CD4-positive, alpha-beta T cell (primary cell): ENCODE measurements at places on chromosomes 3 and 15.

- DNase-seq, result no peak
Observed at GRCh38 chr15:98003518-98003917, 43.0 kb downstream of the ARRDC4 start.

DNA sequence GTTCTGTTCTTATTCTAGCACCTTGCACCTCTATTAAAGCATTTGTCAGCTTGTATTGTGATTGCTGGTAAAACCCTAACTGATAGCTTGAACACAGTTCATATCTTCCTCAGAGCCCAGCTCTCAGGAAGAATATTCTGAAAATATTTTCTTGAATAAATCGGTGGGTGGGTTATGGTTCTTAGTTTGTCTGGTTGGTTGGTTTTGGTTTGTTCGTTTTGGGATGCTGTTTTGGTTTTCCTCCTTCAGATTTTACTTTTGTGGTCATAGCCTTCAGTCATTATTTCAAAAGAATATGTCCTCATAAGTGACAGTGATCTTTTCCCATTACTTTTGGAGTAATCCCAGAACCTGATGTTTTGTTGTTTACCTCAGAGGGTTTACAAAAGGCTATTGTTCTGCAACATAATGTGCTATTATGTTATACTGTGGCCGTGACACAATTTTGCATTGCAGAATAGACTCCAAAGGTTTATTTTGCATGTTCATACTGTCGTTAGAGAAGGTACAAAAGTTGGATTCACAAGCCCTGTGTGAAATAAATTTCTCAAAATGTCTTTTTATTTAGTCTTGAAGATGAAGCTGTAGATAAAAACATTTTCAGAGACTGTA is 2.7 kb upstream of the TMEM87A start:
- DNase-seq, result no peak

DNA sequence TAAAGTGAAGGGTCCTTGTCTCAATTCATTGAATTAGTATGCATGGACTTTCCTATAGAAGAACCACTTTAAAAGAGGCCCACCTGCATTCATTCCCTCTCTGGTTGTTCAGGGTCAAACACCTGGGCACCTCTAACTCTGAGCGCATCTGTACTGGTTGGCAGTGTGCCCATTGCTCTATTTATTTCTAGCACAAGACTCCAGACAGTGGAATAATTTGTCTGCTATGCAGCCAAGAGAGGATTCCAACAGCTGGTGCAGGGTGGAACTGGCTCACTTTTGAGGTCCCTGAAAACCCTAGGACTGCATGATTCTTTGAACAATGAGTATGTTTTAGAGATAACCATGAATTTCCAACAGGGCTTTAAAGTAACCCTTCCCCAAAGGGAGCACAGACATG is 57.9 kb downstream of the CCDC33 start:
- DNase-seq, result no peak

DNA sequence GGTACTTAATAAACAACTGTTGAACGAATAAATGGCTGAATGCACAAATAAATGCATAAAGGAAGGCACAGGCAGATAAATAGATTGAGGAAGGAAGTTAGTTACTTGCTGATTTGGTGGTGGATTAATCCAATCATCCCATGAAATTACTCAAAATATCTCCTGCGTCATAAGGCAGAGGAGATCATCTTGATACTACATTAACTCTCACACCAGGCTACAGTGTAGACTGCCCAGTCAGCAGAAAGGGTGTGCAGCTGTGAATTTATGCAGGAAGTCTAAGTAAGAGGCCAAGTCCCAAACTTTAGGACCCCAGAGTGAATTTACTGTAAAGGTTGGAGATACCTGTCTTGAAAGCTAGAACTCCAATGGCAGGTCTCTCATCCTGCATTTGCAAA is 38.6 kb downstream of the PRICKLE2 start:
- no peak for DNase-seq

- DNase-seq, result peak; percentile 4
Observed at GRCh38 chr15:58332676-58333400, 99.0 kb upstream of the LIPC start.

- DNase-seq, result no peak
Observed at GRCh38 chr3:9290566-9290965, 41.1 kb upstream of the SRGAP3 start.

GRCh38 chr3:37970802-37971201 is 19.8 kb upstream of the VILL start:
- no peak for DNase-seq

DNA sequence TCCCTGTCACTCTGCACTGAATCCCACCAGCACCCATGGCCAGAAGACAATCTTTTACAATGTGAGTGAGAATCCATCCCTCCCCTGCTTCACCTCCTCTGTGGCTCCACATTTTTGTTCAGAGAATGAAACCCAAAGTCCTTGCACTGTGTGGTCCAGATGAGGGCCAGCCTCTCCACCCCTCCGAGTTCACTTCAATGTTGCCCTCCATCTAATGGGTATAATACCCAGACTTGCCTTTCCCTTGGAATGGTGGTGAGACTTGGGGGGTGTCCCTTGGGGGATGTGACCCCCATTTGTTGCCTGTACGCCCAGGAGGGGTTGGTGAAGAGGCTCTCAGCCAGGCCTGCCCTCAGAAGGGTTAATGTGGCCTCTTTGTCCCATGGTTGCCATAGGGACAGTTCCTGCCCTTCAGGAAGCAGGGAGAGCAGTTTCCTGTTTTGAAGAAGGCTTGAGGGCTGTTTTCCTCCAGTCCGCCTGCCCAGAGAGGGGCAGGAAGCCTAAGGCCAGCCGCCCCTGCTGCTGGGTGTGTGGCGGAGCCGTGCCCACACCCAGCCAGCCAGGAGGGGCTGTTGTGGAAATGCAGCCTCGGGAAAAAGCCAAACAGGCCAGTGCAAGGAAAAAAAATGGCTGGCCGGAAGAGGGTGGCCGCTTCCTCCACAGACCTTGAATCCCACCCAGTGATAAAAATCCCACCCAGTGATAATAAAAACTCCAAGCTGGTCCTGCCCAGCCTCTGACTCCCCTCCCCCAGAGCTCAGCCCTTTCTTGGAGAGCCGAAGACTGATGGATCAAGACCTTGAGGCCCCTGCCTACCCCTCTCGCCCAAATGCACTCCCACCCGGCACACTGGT is 14.6 kb upstream of the FGD5 start:
- no peak for DNase-seq

DNA sequence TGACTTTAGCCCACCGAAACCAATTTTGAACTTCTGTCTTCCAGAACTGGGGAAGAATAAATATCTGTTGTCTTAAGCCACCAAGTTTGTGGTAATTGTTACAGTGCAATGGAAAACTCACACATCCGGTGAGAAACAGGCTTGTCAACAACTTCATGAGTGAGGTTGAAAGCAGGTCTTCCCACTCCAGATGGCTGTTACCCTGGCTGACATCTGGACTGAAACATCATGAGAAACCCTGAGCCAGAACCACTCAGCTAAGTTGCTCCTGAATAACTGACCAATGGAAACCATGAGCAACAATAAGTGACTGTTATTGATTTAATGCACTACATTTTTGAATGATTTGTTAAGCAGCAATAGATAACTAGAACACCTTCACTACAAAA is 10.3 kb downstream of the ACSBG1 start:
- DNase-seq, result peak; percentile 53

DNA sequence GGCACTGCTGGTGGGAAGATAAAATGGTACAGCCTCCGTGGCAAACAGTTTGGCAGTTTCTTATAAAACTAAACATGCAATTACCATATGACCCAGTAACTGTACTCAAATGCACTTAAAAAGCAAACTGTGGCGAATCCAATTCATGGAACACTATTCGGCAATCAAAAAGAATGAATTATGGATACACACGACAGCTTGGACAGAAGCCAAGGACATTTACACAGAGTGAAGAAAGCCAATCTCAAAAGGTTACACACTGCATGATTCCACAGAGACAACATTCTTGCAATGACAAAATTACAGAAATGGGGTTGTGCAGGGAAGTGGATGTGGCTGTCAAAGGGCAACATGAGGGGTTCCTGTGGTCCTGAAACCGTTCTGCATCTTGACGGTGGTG is 122.1 kb upstream of the IQSEC1 start:
- DNase-seq, result no peak

GRCh38 chr15:27806396-27806795 is 292.7 kb downstream of the OCA2 start:
- no peak for DNase-seq

- no peak for DNase-seq
Observed at GRCh38 chr3:143315766-143316165, 196.2 kb downstream of the CHST2 start.

GRCh38 chr3:9552252-9552999 is 1.2 kb downstream of the LHFPL4 start:
- peak; percentile 6 for DNase-seq

GRCh38 chr15:41891946-41892345 is 1.9 kb downstream of the SPTBN5 start:
- DNase-seq, result no peak

GRCh38 chr3:129491794-129492193 is 36.6 kb upstream of the RHO start:
- no peak for DNase-seq

GRCh38 chr3:58568572-58569286 is 8.5 kb downstream of the FAM107A start:
- DNase-seq, result peak; percentile 65

DNA sequence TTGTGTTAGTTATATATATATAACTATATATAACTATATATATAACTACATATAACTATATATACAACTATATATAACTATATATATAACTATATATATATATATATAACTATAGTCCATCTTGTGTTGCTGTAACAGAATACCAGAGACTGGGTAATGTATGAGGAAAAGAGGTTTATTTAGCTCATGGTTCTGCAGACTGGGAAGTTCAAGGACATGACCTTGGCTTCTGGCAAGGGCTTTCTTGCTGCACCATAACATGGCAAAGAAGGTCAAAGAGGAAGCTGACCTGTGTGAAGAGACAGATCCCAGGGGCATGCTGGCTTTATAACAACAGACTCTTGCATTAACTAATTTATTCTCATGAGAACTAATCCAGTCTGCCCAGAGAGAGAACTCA is 27.6 kb downstream of the KBTBD12 start:
- no peak for DNase-seq

DNA sequence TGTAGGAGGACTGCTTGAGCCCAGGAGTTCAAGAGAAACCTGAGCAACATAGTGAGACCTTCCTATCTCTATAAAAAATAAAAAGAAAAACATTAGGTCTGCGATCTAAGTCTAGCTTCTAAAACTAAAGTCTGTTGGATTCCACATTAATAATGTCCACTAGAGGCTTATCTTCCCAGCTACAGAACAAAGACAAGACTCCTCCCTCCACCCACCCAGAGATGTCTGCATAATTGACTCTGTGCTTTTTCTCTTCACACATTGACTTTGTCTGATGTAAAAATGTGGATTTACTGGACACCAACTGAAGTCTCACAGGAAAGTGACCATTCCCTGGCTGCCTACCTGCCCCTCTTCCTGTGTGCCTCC is 91.8 kb downstream of the ATP10A start:
- DNase-seq, result no peak

DNA sequence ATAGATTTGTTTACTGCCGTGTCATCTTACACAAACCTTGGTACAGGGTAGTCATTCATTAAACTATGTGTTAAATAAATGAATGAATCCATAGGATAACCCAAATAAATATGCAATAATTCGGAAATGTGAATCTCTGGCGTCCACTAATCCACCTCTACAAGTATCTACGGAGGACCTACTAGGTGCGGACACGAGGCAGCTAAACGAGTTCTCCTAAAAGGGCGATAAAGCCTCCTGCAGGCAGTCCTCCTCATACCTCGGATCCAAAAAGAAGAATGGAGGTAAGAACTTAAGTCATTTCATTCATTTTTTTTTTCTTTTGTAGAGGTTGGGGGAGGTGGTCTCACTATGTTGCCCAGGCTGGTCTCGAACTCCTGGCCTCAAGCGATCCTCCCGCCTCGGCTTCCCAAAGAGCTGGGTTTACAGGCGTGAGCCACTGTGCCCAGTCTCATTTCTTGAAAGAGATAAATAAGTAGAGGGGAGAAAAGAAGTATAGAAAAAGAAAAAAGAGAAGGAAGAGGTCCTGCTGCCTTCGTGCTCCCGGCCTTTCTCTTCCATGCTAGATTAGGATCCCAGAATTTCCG is 706 bp upstream of the RPL35A start:
- no peak for DNase-seq

DNA sequence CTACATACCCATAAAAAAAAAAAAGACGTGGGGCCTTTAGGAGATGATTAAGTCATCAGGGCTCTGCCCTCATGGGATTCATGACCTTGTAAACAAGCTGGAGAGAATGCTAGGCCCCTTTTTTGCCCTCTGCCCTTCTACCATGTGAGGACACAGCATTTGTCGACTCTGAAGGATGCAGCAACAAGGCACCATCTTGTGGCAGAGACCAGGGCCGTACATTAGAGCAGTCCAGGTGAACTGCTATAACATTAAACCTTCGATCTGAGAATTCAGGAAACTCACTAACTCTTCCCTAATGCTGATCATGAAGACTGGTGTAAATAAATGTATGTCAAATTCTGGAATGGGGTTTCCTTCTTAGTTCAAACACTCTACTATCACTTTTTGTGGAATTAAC is 30.7 kb upstream of the SIAH2 start:
- DNase-seq, result no peak

- no peak for DNase-seq
Observed at GRCh38 chr3:105747060-105747541, 121.7 kb downstream of the CBLB start.

- DNase-seq, result no peak
Observed at GRCh38 chr3:19662486-19662885, 271.5 kb downstream of the EFHB start.

- DNase-seq, result peak; percentile 27
Observed at GRCh38 chr15:42137461-42138261, 18.8 kb downstream of the PLA2G4F start.

DNA sequence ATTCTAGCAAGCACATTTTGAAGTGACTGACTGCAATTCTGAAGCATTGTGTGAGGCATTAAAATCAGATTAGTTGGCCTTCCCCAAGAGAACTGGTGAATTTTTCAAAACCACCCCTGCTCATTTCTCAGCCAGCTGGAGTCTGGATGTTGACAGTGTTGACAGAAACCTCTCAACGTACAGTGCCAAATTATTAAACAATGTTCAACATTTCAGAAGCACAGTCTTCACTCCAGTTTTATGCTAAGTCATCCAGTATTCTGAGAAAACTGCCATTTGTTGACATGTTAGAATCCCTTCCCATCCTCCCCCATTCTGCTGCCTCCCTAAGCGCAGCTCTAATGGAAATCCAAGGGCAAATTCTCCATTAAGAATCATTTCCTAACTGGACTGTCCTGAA is 369.3 kb upstream of the TRIM42 start:
- DNase-seq, result no peak

- DNase-seq, result no peak
Observed at GRCh38 chr3:191499307-191500080, 38.5 kb downstream of the PYDC2 start.

DNA sequence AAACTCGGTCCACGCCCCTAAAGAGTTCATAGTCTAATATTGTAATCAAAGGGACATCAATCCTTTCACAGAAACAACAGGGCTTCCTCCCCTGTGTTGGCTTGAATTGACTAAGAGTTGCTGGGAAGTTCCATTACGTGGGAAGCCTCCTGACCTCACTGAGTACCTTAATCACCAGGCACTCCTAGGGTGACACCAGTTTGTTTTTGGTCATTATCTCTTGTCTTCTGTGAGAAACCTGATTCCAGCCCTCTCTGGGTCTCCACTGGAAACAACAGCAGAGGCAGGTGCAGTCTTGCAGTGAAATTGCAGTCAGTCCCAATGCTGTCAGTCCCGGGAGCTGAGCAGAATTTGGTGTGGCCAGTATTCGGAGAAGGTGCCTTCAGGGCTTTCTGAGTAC is 55.4 kb downstream of the BOC start:
- DNase-seq, result no peak

GRCh38 chr3:74267131-74267530 is 347.3 kb downstream of the CNTN3 start:
- no peak for DNase-seq

GRCh38 chr3:112013058-112013783 is 14.5 kb downstream of the TAGLN3 start:
- peak; percentile 49 for DNase-seq
